ENCODE measurements at places on chromosomes 3 and 15.

- no peak for DNase-seq
Observed at GRCh38 chr3:183664913-183665381, 29.5 kb downstream of the KLHL24 start.

- no peak for DNase-seq
Observed at GRCh38 chr3:110227991-110228390, 843.6 kb upstream of the NECTIN3 start.

- DNase-seq = no peak
Observed at GRCh38 chr3:134839422-134839821, 44.4 kb downstream of the EPHB1 start.

GRCh38 chr3:148459931-148460513 is 237.7 kb upstream of the AGTR1 start:
- DNase-seq = no peak

Measured in activated CD4-positive, alpha-beta T cell treated with anti-CD3 and anti-CD28 coated beads, Interleukin-2, amount 50 U/mL, for 24 hours (primary cell).